CD8-positive, alpha-beta memory T cell (primary cell): ENCODE measurements at places on chromosomes 13 and 19. TPM values are rescaled to one million over a fixed set of nuclear protein-coding genes. Genes with fewer than 3 reads are reported as not detected.

The PRR22 gene
- total RNA-seq = 8.6 TPM

GRCh38 chr19:15534957-15535864 lies 26.9 kb downstream of the CYP4F22 start:
- no peak for DNase-seq

DNA sequence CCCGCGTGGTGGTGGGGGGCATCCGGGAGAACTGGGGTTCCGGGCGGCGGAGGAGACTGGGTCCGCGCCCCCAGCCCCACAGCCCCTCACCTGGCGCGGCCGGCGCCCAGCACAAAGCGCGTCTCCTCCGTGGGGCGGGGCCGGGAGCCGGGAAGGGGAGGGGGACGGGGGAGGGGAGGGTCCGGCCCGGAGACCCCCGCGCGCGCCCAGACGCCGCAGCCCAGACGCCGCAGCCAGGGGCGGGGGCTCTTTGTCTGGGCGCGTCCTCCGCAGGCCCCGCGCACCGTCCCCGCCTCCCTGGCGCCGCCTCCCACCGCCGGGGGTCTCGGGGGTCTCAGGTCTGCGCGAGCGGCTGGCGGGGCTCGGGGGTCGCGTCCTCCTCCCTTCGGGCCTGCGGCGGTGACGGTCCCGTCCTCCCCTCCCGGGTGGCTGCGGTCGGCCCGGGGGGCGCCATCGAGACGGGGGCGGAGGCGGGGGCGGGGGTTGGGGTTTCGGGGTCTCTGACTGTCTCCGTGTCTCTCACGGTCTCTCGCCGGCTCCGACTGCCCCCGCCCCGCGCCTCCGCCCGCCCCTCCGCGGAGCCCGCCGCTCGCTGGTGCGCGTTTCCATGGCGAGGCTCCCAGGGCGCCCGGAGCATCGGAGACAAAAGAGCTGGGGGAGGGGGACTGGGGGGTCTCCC lies at the start of gene PLPPR3:
Gene PLPPR3 (minus strand): TSS at position 131 of the 679 bp plus-strand sequence. CDS start 396 bp downstream, outside the sequence.
- DNase-seq = no peak

GRCh38 chr13:83298617-83299016 lies 583.7 kb downstream of the SLITRK1 start:
- DNase-seq = no peak

DNA sequence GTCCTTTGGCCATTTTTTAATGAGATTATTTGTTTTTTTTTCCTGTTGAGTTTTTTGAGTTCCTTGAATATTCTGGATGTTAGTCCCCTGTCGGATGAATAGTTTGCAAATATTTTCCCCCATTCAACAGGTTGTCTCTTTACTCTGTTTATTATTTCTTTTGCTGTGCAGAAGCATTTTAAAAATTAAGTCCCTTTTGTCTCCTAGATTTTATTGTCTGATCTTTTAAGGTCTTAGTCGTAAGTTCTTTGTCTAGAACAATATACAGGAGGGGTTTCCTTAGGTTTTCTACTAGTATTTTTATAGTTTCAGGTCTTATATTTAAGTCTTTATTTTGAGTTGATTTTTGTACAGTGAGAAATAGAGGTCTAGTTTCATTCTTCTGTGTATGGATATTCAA lies 284.4 kb downstream of the GPC6 start:
- no peak for DNase-seq

GRCh38 chr19:50708179-50708879 lies 11.3 kb downstream of the SHANK1 start:
- DNase-seq = no peak

- DNase-seq = no peak
Observed at GRCh38 chr13:102569488-102569887, 27.3 kb upstream of the TPP2 start.

The CLIP3 gene
- total RNA-seq = 0.29 TPM

DNA sequence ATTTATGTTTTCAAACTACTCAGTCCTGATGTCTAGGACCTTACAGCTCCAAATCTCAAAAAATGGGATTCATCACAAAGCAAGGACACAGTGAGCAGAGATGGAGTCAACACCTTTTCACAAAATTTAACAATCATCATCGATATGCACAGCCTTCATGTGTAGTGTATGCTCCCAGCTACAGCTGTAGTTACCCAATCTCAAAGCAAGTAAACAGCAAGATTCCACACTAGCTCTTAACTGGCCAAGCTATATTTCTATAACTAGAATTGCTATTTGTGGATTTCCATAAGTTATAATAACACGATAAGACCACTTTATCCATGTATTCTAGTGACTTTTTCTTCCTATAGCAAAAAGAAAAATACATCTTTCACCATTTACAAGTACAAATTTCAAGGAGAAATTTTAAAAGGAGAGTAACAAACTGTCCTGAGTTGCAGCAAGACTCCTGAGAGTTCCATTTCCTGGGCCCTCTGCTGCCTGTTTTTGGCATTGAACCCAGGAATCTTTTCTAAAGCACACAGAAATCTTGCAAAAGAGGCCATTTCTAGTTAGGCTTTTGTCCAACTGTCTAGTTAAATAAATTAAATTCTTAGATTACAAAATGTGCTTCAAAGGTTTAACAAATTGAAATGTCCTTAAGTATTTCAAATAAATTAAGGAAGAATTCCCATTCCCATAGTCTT lies 460.6 kb downstream of the FGF14 start:
- no peak for DNase-seq

- DNase-seq = no peak
Observed at GRCh38 chr13:57933606-57934005, 302.1 kb downstream of the PCDH17 start.

DNA sequence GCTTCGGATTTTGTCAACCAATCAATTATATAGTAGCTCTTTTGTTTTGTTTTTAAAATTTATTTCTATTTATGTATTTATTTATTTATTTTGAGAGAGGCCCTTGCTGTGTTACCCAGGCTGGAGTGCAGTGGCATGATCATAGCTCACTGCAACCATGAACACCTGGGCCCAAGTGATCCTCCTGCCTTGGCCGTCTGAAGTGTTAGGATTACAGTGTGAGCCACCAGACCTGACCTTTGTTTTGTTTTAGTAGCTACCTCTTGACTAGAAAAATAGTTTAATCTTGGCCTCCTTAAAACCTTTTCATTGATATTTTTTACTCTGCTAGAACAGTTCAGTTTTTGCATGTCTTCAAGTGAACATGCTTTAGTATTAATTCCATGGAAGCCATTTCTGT lies 15.1 kb downstream of the GARRE1 start:
- no peak for DNase-seq

GRCh38 chr13:27174766-27175455 lies 3.3 kb upstream of the USP12 start:
- no peak for DNase-seq

- peak; percentile 46 for DNase-seq
Observed at GRCh38 chr19:14683439-14683838, 6.4 kb upstream of the ZNF333 start.

The ZSCAN4 gene
- total RNA-seq = not detected

The ANKLE1 gene
- 16.2 TPM for total RNA-seq

The SIGLEC8 gene
- not detected for total RNA-seq

GRCh38 chr13:23723471-23723870 lies 153.3 kb downstream of the TNFRSF19 start:
- no peak for DNase-seq

The PRKCSH gene
- 272 TPM for total RNA-seq

DNA sequence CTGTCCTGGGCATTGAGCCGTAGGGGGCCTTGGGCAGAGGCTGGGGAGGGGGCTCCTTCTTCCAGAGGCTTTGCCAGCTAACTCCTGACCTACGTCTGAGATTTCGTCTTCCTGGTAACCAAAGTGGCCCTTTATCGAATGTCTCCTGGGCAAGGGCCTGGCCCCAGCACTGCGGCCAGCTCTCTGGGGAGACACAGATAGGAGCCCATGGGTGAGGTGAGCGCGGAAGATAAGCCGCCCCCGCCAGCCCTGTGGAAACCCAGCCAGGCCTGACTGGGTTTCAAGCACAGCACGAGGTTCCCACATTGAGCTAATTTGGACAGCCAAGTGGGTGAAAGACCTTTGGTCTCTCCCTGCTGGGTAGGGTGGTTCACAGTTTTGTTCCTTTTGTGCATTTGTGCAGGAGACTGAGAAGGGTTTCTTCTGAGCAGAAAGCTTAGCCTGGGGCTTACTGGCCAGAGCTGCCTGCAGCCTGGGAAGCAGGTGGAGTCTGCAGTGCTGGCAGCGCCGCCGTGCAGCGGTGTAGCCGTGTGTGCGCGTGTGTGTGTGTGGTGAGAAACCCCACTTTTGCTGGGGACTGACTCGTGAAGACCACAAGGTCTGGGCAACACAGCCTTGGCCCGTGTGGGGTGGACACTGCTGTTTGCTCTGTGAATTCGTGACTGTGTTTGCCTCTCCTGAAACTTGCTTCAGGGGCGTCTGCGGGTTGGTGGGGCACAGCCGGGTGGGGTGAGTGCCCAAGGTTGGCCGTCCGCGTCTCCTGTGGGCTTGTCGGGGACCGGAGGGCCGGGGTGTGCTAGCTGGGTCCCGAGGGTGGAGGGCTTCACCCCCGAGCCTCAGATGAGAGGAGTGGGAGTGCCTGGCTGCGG lies 2.5 kb downstream of the BSG start:
- DNase-seq = no peak

DNA sequence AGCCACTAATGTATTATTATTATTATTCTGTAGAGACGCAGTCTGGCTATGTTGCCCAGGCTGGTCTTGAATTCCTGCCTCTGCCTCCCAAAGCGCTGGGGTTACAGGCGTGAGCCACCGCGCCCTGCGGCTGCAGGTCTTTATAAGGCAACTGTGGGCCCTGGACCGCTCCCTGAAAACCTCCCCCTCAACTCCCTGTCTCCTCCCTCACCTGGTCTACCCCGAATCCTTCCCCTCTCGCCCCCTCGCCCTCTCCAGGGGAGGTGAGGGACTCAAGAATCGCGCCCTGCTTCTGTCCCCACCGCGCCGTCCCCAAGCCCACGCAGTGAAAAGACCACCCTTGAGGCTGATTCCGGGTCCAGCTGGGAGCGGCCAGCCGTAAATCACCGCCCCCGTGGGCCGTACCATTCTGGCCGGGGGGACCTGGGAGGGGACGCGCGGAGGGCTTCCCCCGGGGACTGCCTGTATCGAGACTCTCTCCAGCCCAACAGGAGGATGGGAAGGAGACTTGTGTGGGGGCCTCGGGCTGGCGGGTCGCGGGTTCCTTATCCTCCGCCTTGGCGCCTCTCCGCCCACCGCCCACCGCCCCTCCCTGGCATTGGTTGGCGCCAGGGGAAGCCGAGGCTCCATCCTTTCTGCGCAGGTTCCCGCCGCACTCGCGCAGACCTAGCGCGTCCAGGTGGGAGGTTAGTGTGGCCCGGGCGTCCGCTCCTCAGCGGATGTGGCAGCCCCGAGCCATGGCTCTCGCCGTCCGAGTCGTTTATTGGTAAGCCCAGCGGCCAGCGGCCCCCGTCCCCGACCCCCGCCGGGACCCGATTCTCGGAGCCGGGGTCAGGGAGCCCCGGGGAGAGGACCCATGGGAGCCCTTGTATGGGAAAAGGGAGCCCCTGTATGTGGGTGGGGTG lies at the start of gene SELENOW:
Gene SELENOW (plus strand): TSS at position 655 of the 905 bp plus-strand sequence. CDS start 83 bp downstream, at position 738.
- peak; percentile 79 for DNase-seq

DNA sequence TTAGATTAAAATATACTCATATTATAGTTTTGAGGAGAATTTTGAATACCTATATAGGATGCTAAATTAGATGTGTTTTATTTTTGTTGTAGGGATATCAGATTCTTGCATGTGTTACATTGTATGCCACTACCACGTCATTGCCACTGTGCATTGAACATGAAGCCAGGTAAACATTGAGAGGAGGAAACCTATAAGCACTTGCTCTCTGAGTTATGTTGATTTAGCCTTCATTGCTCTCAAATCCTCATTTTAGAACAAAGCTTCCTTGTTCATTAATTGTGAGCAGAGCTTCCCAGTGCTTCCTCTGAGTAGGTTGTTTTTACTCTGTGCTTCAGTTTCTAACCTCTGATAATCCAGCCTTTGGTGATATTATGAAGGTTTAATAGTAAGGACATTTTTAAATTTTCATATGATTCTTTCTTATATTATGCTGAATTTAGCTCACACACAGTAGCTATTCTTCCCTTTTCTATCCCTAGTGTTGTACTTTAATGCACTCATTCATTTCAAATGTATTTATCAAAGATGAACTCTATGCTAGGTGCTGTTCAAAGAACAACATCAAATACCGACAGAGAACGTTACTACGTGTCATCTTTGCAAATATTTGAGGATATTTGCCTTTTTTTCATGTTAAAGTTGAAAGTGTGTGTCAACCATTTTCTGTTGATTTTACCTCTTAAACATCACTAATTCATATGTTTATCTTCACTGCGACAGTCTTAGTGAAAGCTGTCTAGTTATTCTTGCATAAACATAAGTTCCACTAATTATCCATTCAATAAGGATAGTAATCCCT lies 1448.0 kb upstream of the MIR17HG start:
- DNase-seq = no peak

DNA sequence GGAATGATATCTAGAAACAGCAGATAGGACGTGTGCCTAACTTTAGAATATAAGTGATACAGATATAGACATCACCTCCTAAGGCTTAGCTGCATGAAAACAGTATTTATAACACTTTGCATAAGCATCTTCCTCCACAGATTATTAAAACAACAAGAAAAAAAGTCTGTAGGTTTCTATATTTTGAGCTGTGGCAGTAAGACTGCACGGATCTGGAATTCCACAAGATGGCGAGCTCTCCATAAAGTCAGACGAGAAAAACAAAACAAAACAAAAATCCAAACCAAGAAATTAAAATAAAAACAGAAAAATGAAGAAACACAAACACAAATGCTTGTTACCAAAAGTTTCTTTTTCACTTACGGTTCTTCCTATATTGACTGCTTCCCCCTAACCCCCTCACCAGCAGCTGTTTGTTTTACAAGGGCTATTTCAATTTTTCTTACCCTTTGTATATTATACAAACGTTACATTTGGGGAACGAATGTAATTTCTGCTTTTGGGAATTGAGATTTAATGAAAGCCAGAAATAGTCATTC lies 285.8 kb downstream of the MYO16 start:
- no peak for DNase-seq

- DNase-seq = no peak
Observed at GRCh38 chr13:48679941-48680680, 26.4 kb downstream of the CYSLTR2 start.

The CDC42EP5 gene
- 0.44 TPM for total RNA-seq

The NFIX gene
- 2.3 TPM for total RNA-seq

- DNase-seq = no peak
Observed at GRCh38 chr13:102172406-102172805, 229.4 kb downstream of the FGF14 start.

- peak; percentile 43 for DNase-seq
Observed at GRCh38 chr19:13132471-13133180, 14.6 kb downstream of the NACC1 start.

The KLF1 gene
- 0.84 TPM for total RNA-seq

GRCh38 chr13:108227651-108228272 lies 9.6 kb downstream of the ABHD13 start:
- no peak for DNase-seq

- DNase-seq = no peak
Observed at GRCh38 chr13:37113534-37113933, 8.1 kb upstream of the CSNK1A1L start.
